ENCODE measurements at places on chromosomes 12 and 14.

- DNase-seq: no peak
These were observed at the start of gene CEBPE for GRCh38 chr14:23118506-23119362. TSS of gene CEBPE (minus strand) at chr14:23119255. CDS start at chr14:23119091, 164 bp downstream.

- DNase-seq: no peak
These were observed 420.7 kb downstream of the DAD1 start for GRCh38 chr14:22168092-22168955.

GRCh38 chr12:108400481-108400880 lies 61.4 kb upstream of the CMKLR1 start:
- no peak for DNase-seq

GRCh38 chr12:104721039-104721405 lies 237.1 kb downstream of the SLC41A2 start:
- DNase-seq: no peak

- no peak for DNase-seq
These were observed 181.9 kb downstream of the PRKCH start for GRCh38 chr14:61503167-61503801.

DNA sequence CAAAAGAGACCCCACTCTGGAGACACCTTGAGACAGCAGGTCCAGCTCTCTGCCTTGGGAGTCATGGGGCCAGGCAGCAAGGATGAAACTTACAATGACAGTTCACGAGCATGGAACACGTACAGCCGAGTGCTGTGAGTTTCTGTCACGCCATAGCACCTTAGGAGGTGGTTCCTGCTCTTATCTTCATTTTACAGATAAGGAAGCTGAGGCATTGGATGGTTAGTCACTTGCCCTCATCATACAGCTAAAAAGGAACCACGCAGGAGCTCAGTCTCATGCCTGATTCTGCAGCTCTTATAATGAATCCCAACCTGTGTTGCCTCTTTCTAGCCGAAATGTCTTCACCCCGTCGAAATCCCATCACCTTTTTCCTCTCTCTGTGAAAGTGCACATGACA lies 39.9 kb downstream of the C14orf132 start:
- no peak for DNase-seq

- DNase-seq: no peak
These were observed 79.9 kb downstream of the NINJ2 start for GRCh38 chr12:583251-583869.

DNA sequence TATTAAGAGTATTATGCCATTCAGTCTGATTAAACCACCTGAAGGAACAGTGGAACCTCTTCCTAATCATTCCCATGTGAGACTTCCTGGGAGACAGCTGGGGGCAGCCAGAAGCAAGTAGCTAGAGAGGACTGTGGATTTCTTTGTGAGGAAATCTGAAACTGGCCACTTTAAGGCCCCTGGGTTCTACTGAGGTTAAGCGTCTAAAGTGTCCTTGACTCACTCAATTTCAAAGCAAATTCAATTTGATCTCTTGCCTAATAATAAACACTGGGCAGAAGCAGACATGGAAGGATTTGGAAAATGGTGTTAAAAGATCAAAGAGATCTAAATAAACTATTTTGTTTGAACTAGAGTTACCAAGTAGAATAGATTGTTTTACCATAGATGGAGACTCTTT lies 909.9 kb downstream of the NRXN3 start:
- no peak for DNase-seq

DNA sequence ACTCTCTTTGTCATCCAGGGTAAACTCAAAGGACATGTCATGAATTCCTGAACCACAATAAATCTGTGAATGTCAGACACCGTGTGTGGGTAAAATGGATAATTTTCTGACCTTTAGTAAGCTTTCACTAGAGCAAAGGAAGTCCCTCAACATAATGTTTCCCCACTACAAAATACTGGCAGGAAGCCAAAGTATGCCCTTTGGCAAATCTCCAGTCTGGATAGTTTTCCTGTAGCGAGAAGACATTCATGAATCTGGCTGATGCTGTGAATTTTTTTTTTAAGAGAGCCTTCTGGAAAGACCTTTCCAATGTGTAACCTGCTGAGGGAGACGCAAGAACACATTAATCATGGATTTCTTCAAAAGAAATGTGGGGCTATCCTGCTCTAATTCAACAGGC lies 389.6 kb upstream of the DDHD1 start:
- peak; percentile 79 for DNase-seq

GRCh38 chr12:27924350-27925135 lies 48.0 kb downstream of the PTHLH start:
- no peak for DNase-seq

GRCh38 chr12:126182619-126183236 lies 1117.5 kb downstream of the AACS start:
- no peak for DNase-seq

- DNase-seq: no peak
These were observed 13.4 kb upstream of the OAS2 start for GRCh38 chr12:112964915-112965314.

- no peak for DNase-seq
These were observed 7.1 kb upstream of the CGRRF1 start for GRCh38 chr14:54502602-54503001.

DNA sequence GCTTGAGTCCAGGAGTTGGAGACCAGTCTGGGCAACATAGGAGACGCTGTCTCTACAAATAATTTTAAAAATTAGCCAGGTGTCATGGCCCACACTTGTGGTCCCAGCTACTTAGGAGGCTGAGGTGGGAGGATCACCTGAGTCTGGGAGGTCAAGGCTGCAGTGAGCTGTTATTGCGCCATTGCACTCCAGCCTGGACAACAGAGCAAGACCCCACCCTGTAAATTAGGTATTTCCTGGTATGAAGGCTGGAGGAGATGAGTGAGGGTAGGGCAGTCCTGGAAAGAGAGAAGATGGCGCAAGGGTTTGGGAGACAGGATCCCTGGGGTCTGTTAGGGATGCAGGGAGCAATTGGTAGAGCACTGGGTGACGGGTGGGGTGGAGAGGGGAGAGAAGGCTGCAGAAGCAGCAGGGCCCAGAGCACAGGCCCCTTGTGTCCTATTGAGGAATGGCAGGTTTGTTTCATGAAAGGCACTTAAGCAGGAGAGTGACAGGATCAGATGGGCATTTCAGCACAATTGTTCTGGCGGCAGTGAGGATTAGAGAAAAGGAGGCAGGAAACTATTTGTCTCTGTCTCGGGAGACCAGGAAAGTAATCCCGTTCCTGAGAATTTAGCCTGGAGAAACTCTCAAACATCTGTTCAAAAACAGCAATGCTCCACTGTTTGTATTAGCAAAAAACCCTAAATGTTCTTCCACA lies 47.2 kb upstream of the KTN1 start:
- no peak for DNase-seq

- DNase-seq: no peak
These were observed 214.0 kb upstream of the GARIN2 start for GRCh38 chr14:66975251-66975650.

DNA sequence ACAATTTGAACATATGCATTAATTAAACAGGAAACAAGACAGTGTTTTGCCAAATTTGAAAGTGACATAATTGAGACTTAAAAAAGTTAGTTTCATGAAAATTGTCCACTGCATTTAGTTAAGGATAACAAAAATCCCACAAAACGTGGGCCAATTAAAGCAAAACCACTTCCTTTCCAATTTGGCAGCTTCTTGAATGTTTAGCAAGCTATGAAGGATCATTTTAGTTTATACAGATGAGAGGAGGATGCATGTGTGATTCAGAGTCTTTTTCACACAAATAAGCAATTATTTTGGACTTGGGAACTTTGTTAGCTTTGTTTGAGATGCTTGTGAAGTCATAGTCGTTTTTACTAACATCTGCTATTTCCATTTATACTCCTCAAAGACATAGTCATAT lies 109.6 kb downstream of the ATXN7L3B start:
- no peak for DNase-seq

GRCh38 chr14:70257526-70257925 lies 68.8 kb upstream of the SLC8A3 start:
- DNase-seq: no peak

DNA sequence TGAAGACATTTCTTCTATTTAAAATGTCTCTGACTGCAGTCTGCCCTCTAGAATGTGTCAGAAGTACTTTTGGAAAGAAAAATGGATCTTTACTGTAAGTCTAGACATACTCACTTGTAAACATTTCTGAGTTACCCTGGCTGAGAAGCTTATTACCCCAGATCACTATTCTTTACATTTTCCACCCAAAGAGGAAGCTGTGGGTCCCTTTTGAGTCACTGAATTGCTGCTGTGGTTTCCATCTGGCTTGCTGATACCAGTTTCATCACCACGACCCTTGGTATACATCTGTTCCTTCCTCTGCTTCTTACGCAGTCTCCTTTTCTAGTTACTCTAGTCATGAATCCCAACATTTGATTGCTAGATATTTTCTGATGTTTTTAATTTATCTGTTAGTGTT lies 20.2 kb upstream of the CLEC4D start:
- no peak for DNase-seq

GRCh38 chr12:20125276-20125798 lies 243.0 kb upstream of the PDE3A start:
- DNase-seq: no peak

- DNase-seq: no peak
These were observed 26.2 kb downstream of the ATF1 start for GRCh38 chr12:50790081-50790480.

GRCh38 chr12:94963649-94964048 lies 39.8 kb downstream of the NDUFA12 start:
- DNase-seq: no peak

- DNase-seq: no peak
These were observed 5.3 kb downstream of the ARHGEF25 start for GRCh38 chr12:57616383-57617101.

DNA sequence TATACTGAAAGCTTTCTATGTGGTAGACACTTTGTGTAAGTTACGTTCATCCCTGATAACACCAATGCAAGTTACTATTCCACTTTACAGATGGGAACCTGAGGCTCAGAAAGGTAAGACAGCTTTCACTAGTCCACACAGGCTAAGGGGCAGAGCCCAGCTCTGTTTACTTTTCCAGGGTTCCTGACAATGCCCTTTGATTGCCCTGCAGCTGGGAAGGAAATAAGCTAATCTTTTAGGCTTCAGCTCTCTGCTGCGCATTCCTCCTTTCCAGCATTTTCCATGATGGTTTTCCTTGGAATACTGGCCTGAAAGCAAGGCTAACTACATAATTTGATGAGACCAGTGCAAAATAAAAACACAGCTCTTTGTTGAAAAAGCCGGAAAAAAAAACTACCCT lies 185.7 kb upstream of the BTG1 start:
- DNase-seq: no peak

DNA sequence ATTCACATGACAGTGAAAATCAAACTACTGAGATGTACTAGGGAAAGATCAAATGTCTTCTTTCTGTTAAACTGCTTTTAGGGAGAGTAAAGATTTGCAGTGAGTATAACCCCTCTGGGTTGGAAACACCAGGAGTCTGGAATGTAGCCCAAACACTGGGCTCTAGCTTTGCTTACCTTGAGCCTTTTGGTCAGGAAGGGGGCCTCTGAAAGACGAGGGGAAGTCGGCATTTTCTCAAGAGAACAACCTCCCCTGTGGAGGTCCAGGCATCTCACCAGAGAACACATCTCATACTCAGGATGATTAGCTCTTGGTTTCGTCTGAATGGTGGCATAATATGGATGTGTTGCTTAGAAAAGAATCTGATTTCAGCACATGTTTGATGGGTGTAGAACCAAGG lies 169.0 kb downstream of the ZFP36L1 start:
- DNase-seq: no peak

- no peak for DNase-seq
These were observed 1.1 kb upstream of the NUDT4 start for GRCh38 chr12:93376436-93377251.

- DNase-seq: peak; percentile 98
These were observed 625 bp upstream of the ARHGAP5 start for GRCh38 chr14:32076278-32077080.

DNA sequence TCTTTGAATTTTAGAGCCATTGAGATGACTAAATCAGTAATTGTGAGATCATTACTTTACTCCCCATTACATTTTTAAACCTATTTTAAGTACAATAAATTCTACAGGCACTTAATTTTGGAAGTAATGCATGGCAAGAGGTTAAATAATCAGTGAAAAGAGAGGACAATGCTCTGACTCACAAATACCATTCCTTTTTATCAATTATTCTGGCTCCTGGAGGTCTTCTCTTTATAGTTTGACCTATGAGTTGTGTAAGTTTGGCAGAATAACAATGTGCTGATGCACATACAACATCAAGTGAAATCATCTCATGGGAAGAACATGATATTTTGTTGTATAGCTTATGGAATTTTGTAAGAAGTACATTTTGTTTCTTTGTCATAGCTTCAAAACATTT lies 166.7 kb downstream of the TMTC3 start:
- no peak for DNase-seq

DNA sequence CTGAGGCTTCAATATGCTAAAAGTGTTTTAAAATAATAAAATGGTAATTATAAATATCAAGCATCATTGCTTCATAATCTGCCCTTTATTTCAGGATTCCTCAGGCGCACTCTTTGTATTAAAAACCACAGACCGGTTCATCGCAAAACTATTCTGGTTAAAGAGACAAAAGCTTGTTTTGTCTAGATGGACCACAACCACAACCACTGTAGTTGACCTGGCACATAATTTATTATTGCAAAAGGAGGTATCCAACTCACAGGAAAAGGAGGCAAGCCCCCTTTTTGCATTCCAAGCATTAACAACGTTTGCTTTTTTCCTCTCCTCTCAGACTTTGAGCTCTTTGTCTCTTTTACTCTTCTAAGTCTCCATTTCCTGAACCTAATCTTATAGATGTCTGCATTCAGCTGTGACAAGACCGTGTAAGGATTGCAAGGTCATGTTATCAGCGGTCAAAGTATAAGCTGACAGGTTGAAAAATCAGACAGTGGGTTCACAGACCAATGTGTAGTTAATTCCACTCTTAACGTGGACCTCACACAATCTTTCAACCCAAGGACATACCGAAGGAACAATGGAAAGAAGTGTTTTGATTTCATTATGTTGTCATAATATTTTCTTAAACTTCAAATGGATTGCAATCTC lies 1057.6 kb downstream of the GALC start:
- no peak for DNase-seq

DNA sequence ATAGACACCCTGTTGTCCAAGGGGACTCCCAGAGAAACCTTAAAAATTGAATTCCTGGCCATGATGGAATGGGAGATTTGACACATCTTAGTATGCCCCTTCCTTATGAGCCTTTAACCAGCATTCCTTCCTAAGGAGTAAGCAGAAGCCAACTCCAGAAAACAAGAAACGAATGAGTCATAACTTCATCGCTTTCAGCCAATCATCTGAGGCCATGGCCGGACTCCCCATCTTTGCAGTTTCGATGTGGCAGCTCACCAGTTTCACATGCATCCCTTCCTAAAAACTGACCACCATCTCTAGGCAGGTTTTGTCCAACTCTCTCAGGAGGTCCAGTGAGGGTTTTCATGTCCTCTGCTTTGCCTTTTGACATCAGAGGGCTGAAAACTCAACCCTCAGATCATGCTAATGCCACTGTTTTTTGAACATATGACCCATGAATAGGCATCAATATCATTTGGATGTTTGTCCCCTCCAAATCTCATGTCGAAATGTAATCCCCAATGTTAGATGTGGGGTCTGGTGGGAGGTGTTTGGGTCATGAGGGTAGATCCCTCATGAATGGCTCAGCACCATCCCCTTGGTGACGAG lies 19.9 kb downstream of the DAAM1 start:
- DNase-seq: no peak

Measured in NCI-H1105 (cell line).